ENCODE measurements at places on chromosomes 6 and 20. TPM values are rescaled to one million over a fixed set of nuclear protein-coding genes. Genes with fewer than 3 reads are reported as not detected.

- DNase-seq, result peak; percentile 95
Observed at GRCh38 chr20:3173610-3174441, 477 bp upstream of the LZTS3 start.

- DNase-seq, result no peak
Observed at GRCh38 chr20:13898012-13898612, 92.3 kb downstream of the SEL1L2 start.

DNA sequence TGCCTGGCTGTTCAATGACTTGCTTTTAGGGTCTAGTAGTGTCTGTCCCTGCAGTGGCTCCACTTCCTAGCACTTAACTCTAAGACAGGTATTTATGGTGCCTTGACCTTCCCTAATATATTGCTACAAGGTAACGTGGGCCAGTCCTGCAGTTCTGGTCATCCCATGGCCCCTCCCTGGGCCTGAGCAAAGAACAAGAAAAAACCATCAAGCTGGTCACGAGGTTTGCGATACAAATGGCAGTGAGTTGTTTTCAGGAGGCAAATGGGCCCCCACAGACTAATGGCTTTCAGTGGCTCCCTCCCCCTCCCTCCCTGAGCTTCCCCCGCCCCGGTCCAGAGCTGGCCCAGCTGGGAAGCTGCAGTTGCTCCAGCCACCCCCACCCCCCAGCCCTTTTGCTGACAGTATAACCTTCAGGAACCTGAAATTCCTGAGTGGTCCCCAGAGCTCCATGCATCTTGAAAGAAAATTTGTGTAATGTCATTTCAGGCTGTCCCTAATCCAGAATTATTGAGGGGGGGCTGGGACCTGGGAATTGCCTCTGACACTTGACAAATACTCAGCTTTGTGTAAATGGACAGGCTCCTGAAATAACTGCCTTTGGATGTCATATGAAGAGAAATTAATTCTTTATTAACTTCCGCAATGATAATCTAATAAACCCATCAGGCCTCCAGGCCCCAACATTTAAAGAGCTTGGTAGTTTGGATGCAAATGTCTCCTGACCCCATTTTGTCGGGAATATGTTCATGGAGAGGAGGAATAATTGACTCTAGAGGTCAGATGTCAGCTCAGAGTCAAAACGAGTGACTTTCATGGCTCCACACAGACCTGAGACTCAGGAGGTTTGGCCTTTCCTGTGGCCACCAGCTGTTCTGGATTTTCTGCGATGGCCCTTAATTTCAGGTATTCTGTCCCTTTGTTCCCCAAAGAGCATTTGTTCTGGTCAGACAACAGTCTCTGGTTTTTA is 153.2 kb upstream of the TOP1 start:
- DNase-seq, result no peak

GRCh38 chr6:37382994-37383765 is 29.4 kb downstream of the RNF8 start:
- no peak for DNase-seq

DNA sequence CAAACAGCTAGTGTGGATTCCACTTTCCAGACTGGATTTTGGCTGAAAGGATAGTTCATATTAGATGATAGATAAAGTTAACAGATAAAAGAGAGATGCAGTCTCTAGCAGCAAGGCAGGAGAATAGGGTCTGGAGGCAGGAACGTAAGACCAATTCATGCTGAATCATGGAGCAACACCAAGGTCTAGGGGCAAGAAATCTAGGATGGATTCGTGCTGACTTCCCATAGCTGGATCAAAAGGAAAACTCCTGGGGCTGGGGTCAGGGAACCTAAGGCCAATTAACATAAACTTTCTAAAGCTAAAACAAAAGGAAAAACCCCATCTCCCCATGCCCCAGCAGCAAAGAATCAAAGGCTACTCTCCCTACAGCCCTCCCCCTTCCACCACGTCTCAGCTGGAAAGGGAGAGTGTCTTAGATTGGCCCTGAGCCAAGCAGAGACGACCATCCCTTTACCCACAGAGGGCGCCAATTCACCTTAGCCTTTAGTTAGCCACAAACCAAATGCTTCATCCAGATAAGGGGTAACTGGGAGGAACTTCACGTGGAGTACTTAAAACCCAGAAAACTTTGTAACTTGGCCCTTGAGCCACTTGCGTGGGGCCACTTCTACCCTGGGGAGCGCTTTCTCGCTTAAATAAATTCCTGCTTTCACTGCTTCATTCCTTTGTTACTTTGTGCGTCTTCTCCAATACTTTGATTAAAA is 7.6 kb downstream of the TREM1 start:
- DNase-seq, result peak; percentile 52

DNA sequence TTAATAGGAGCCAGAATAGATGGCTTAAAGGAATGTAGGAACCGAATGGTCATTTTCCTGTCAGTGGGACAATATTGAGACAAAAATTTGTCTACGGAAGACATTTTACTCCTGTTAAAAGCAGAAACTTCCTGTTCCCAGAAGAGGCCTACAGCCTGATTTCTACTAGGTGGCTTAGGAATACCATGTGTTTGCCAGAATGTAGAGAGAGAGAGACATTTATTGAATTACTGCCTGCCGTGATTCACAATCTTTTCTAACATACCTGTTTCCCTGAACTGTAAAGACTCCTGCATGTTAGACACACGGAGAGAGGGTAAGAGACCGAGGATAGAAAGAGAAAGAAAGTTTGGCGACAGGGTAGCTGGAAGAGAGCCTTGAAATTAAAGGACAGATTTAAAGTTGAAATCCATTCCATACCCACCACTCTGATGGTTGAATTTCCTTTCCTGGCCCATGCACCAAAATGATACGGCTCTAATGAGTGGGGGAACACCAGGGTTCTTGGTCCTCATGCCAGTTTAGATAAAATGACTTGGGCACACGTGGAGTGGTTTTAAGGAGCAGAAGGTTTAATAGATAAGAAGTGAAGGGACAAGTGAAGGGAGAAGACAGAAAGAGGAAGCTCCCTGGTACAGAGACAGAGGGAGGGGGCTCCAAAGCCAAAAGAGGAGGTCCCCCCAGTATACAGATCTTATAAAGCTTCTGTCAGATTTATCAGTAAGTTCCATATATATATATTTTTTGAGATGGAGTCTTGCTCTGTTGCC is 22.5 kb downstream of the NCOA3 start:
- DNase-seq, result no peak

GRCh38 chr20:47875297-47876025 is 90.2 kb upstream of the SULF2 start:
- no peak for DNase-seq

DNA sequence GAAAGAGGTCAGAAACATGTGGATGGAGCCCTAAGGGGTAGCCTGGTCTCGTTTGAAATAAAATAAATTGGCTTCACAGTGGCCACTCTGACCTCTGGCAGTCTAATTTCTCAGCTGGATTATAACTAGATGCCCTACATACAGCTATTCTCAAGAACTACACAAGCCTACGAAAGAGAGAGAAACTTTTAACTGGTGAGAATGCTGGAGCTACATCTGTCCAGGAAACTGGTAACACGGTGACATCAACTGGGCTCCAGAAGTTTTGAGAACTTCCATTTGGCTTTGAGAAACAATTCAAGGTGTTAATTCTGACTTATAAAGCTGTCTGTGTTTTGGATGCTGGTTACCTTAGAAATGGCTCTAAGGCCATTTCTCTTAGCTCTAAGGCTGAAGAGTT is 187.3 kb upstream of the TENT5A start:
- no peak for DNase-seq

The DBNDD2 gene
- total RNA-seq, result 350 TPM
